ENCODE measurements at places on chromosomes 12 and 14.

- DNase-seq: peak; percentile 75
Observed at GRCh38 chr14:75247286-75247922, 31.2 kb upstream of the FOS start.

DNA sequence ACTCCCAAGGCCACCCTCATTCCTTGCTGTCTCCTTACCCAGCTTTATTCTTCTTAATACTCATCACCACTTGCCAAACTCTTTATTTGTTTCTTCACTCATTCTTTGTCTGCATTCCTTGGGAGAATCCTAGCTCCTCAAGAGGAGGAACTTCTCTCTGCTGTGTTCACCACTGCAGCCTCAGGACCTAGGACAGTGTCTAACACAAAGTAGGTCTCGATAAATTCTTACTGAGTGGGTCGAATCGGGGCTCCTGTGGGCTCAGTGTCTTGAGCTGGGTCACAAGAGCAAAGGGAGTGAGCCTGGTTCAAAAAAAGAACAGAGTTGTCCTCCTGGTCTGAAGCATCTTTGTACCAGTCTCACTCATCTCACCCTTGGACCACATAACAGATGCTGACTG, 224.1 kb upstream of the TMEM132C start:
- DNase-seq: no peak

DNA sequence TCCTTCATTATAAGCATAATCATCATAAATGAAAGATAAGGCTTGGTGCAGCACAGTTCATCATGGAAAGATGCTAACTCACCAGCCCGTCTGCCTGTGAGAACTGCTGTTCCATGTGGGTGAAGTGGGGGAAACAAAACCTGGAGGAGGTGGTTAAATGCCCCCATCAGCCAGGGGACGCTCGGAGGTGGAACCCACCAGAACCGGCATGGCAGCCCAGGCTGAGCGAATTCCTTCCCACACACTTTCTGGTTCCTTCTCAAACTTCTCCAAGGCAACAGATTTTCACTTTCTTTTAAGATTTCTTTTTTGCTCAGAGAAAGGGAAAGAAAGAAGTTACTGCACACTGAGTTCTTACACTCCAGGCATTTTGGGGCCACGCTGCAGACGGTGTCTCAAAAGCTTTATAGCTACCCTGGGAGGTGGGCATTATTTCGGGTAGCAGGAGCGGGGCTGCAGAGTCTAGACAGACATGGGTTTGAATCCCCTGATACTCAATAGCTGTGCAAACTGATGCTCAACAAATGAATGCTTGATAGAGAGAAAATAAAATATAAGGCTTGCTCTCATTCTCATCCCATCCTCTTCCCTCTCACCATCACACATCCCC, 190.7 kb downstream of the BCL11B start:
- no peak for DNase-seq

GRCh38 chr12:77042833-77043232, 22.5 kb downstream of the E2F7 start:
- no peak for DNase-seq

- DNase-seq: peak; percentile 32
Observed at GRCh38 chr12:51270067-51270950, at the start of gene SMAGP. TSS of gene SMAGP (minus strand) at chr12:51270415. CDS start at chr12:51269278, 1,137 bp downstream.

GRCh38 chr12:63308671-63309070, 157.7 kb upstream of the AVPR1A start:
- no peak for DNase-seq

DNA sequence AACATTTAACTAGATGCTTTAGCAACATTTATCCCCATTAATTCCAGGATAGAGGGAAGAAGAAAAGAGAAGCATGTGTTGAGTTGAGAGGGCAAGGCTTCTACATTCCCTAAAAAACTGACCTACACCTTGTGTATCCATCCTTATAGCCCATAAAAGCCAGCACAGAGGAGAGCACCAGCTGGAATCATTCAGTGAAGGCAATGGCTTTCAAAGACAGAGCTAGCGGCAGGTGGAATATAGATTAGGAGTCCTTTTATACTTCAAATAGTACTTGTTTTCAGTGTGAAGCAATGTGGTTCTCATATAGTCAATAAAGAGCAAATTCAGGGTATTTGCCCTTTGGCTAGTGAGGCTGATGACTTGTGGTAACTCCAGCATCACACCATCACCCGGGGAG, 94.4 kb downstream of the TBC1D30 start:
- no peak for DNase-seq

DNA sequence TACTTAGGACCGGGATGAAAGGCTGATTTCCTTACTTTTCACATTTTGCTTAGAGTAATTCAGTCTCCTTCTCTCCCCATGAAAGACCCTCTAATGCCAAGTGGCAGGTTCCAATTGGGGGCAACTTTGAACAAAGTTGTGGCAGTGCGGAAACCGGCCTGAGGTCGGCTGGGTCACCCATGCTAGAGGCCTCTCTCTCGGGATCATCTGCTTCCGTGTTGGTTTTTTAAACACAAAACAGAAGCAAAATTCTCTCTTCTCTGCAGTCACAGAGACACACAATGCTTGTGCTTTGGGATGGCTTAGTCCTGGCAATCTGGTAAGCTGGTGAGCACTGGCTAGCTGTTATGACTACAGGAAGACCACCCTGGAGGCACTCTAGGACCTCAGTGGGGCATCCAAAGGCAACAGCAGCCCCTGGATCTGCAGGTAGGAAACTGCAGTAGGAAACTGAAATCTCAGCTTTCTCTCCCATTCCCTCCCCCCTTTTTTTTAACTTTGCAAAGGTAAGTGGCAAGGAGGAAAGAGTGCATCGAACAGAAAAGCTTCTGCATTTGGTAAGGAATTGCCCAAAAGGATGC, 102.1 kb downstream of the BCL11B start:
- no peak for DNase-seq

DNA sequence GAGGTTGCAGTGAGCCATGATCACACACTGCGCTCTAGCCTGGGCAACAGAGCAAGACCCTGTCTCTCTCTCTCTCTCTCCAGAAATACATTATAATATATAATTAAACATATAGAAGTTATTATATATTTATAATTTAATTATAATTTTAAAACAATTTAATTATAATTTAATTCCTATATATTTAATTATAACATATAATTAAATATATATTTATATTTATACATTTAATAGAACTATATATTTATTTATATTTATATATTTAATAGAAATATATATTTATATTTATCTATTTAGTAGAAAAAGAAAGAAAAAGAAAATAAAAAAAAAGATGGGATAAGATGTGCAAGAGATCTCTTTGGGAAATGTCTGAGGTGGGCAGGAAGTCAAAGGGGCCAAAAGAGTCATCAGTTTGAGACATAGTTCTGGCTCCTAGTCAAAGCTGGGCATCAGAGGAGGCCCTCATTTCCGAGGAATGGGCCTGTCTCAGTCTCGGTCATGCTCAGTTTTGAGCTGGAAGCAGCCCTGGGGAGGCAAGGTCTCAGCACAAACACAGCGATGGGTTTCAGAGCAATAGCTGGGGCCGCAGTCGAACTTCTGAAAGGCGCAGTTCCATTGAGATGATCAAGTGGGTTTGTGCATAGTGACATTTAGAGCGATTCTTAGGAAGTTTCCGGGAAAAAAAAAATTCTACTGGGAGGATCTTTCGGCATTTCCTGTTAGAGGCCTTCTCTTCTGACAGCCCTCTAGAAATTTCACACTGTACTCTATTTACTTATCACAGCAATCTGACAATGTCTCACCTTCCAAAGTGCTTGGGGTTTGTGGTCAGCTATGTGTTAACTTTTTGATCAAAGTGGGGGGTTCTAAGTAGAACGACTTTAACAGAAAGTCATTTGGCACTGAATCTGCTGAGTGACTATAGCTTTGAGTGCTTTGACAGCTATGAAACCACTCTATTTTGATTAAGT, 58.7 kb upstream of the GZMB start:
- peak; percentile 83 for DNase-seq

All from CD4-positive, alpha-beta T cell treated with Interleukin-15 for 4 hours (primary cell).